ENCODE measurements at places on chromosomes 1 and 21. TPM values are rescaled to one million over a fixed set of nuclear protein-coding genes. Genes with fewer than 3 reads are reported as not detected.

The KRTAP13-2 gene
- total RNA-seq: not detected

The FAM131C gene
- not detected for total RNA-seq

The ARTN gene
- total RNA-seq: 2.1 TPM

The ESRRG gene
- total RNA-seq: 7.0 TPM

The KRTAP20-2 gene
- total RNA-seq: not detected

The ANGPTL1 gene
- 18.9 TPM for total RNA-seq

All from spleen (tissue), 13 donors.